ENCODE measurements at places on chromosomes 13 and 19.

DNA sequence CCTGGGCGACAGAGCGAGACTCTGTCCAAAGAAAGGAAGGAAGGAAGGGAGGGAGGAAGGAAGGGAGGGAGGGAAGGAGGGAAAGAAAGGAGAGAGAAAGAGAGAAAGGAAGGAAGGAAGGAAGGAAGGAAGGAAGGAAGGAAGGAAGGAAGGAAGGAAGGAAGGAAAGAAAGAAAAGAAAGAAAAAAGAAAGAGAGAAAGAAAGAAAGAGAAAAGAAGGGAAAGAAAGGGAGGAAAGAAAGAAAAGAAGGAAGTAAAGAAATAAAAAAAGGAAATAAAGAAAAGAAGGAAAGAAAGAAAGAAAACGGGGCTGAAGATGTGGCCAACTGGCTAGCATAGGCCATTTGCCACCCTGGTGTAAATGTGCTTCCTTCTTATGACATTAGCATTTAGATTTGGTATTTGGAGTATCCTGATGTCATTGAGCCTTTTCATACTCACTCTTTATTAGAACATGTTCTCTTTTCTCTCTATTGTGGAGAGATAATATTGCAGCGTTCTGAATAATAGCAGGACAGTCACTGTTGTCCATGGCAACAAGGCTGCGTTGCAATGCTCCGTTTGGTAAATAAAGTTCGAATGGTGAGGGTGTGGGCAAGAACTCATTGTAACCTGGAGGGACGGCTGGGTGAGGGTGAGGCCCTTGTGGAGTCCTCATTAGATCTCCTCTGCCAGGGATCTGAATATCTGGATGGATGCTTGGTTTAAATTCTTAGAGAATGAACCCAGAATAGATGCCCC lies 173.9 kb upstream of the UBL3 start:
- no peak for DNase-seq

GRCh38 chr19:695352-695949 lies at the start of gene PRSS57:
TSS of gene PRSS57 (minus strand) at chr19:695452. CDS start at chr19:695430, 22 bp downstream.
- no peak for DNase-seq

DNA sequence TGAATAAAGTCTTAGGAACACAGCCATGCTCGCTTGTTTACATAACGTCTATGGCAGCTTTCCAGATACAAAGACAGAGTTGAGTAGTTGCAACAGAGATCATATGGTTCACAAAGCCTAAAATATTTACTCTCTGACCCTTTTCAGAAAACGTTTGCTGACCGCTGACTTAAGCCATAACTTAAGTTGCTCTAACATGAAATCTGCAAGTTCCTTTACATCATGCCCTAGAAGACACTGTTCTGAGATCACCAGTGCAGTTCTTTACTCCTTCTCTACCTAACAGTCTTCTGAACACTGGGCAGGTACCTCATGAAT lies 166.4 kb downstream of the DCLK1 start:
- peak; percentile 57 for DNase-seq

DNA sequence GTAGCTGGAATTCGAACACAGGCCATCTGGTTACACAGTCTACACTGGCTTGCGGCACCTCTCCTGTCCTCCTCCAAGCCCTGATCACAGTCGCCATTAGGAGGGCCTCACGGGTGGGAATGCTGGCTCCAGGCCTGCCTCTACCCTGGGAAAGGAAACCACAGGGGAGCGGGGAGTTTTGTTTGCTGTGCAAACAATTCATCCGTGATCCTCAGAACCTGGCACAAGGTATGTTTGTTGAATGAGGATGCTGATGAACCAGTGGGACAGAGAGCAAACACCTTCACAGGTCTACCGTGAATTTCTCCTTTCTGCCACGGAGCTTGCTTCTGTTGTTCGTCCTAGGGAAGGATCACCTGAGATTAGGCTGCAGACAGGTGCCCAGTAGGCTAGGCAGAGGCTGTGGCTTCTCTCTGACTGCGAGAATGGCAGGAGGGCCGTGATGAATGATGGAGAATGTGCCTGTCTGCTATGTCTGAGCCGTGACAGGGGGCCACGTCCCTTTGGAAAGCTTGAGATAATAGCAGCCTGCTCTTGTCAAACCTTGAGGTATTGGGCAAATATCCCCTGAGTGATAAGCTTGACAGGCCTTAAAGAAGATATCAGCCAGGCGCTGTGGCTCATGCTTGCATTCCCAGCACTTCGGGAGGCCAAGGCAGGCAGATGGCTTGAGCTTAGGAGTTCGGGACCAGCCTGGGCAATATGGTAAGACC lies 36.7 kb downstream of the PIN1 start:
- no peak for DNase-seq

GRCh38 chr19:7863971-7864689 lies 10.1 kb downstream of the PRR36 start:
- no peak for DNase-seq

GRCh38 chr19:8144273-8144995 lies 5.0 kb downstream of the FBN3 start:
- no peak for DNase-seq

DNA sequence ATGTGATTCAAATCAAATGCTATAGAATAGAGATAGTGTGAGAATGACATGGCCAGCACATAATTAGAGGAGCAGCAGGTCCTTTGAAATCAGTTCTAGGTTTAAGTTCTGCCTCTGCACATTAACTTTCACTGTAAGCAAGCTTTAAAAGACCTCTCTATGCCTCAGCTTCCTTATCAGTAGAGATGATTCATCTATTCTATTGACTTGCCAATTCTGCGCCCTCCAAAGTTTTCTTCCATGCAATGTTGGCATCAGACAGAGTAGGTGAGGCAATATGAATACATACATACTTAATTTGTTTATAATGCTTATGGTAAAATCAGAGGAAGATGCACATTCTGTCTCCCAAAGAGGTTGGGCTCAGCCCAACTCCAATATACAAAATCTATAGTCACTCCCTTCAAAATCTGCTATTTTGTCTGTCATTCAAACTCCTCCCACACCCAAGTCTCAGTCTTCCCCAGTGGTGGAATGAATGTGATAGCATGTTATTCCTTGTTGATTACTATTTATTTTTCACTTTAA lies 525.5 kb downstream of the RFC3 start:
- DNase-seq: no peak

DNA sequence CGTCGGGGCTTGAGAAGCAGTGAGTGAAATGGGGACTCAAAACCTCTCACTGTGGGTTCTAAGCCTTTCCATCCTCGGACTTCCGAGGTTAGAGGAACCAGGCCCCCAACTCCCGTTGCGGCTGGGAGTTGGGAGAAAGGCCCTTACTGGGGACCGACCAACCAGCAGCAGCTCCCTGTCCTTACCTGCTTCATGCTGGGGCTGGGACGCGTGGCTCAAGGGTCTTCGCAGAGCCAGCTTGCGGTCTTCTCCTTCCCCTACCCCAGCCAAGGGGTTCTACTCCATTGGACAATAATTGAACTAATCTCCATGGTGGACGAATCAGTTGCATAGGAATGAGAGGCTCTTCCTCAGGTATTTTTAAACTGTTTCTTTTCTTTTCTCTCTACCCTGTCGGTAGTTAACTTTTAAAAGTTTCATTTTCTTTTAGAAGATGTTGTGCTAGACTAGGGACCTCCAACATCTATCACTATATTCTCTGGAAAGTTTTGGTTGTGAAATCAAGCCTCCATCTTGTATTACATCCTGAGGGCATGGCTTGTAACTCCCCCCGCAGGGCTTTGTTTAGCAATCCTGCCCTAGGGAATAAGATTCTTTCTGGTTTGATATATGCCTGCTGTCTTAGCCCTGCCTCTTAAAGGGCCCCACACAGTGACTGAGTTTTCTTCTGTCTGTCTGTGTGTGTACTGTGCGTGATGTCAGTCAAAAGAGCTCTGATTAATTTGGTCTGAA lies 1027.1 kb upstream of the PCDH9 start:
- DNase-seq: no peak

- no peak for DNase-seq
These were observed 599 bp downstream of the OLFM2 start for GRCh38 chr19:9935506-9936325.

- peak; percentile 89 for DNase-seq
These were observed 416 bp upstream of the DOCK9 start for GRCh38 chr13:98978280-98978679.

- DNase-seq: no peak
These were observed 2.1 kb downstream of the SPIB start for GRCh38 chr19:50420808-50421207.

DNA sequence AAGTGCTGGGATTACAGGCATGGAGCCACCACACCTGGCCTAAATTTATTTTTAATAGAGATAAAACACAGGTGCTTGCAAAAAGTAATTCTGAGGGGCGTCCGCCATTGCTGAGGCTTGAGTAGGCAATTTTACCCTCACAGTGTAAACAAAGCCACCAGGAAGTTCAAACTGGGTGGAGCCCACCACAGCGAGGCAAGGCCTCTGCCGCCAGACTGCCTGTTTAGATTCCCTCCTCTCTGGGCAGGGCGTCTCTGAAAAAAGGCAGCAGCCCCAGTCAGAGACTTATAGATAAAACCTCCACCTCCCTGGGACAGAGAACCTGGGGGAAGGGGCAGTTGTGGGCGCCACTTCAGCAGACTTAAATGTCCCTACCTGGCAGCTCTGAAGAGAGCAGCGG lies 50.7 kb downstream of the B3GLCT start:
- no peak for DNase-seq

GRCh38 chr13:77048681-77049080 lies 21.7 kb upstream of the FBXL3 start:
- no peak for DNase-seq

GRCh38 chr19:17337675-17338432 lies 501 bp downstream of the GTPBP3 start:
- DNase-seq: peak; percentile 46

DNA sequence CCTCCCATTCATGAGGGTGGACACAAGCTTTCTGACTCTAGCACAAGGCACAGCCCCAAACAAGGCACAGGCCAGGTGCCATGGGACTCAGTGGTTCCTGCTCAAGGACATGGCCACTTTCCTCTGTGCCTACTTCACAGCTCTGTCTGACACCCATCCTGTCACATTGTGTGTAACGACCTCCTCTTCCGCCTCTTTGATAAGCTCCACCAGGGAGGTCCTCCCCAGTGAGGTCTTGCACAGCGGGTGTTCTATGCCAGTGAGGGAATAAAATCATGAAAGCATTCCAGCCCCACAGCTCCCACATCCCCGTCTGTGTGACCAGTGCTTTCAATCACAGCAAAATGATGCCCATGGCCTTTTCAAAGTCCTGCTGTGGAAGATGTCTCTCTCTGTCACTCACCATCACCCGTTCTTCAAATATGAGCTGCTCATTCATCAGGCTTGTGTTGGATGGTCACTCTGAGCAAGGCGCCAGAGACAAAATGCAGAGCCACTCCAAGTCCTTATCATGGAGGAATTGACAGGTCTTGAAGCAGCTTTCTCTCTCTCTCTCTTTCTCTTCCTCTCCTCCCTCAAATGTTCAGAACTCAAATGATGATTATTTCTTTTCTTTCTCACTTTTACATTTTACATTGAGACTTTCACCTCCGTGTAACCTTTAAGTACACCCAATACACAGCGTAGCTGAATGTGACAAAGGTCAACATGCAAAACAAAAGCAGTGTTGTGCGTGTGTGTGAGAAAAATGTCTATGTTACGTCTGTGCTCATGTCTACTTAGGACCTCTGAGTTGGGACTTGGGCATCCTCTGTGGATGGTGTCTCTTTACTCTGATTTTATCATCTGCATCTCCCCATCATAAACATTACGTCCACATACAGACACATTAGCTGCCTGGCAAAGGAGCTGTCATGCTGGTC lies 8.0 kb upstream of the SPATA13 start:
- no peak for DNase-seq

GRCh38 chr13:43057653-43058317 lies 34.4 kb downstream of the DNAJC15 start:
- peak; percentile 42 for DNase-seq

DNA sequence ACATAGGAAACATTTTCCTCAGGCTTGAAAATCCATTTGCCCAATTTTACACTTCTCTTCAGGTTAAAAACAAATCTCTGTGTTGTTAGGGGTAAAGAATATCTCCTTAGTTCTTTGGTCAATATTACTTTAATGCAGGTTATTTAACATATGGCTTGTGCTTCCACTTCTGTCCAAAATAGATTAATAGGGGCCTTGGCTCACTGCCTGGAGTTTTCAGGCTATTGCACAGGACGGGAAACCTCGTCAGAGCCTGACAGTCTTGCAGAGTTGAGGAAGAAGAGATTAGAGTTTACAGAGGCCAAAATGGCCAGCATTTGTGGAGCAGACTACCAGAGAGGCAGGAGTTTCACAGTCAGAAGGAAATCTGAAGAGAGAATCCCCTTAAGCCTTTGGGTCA lies 863.9 kb upstream of the GPC6 start:
- DNase-seq: no peak

DNA sequence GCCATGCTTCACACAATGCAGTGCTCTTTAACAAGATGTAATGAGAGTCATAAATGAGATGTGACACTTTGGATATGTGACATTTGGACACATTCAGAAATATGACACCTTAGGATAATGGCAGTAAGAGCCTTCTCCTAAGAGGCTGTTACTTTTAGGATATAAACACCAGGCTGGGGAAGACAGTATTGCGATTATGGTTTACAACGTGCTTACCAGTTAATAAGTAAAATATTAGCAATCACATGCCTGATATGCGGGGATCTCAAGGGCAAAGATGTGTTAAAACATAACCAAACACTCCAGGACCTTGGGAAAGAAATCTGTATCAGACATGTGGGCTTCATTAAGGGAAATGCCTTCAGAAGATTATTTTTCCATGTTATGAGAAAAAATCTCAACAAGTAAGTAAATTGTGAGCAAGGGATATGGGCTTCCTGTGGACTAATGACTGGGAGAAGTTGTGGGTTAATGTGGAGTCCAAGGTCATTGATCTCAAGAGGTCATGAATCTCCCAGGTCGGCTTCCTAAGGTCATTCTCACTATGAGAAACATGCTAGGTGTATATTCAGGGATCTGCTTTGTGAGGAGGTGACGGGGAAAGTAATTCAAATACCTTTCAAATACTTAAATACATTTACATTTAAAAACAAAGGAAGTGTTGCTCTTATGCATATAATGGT lies 105.3 kb downstream of the STARD13 start:
- DNase-seq: no peak

GRCh38 chr13:35478271-35479037 lies 2.0 kb upstream of the MAB21L1 start:
- DNase-seq: peak; percentile 64
